ENCODE measurements at places on chromosomes 3 and 15. TPM values are rescaled to one million over a fixed set of nuclear protein-coding genes. Genes with fewer than 3 reads are reported as not detected.

SACM1L gene
- 34.2 TPM for total RNA-seq

GOLGB1 gene
- 42.4 TPM for total RNA-seq

GOLGA6L26 gene
- total RNA-seq: not detected

LIPC gene
- not detected for total RNA-seq

ZNF501 gene
- total RNA-seq: 25.7 TPM

SAXO2 gene
- 4.1 TPM for total RNA-seq
